OCI-LY7 (cell line): ENCODE measurements at places on chromosomes 1 and 21.
A peak's percentile ranks its signal among the peaks of the same experiment; 100 is the strongest.

DNA sequence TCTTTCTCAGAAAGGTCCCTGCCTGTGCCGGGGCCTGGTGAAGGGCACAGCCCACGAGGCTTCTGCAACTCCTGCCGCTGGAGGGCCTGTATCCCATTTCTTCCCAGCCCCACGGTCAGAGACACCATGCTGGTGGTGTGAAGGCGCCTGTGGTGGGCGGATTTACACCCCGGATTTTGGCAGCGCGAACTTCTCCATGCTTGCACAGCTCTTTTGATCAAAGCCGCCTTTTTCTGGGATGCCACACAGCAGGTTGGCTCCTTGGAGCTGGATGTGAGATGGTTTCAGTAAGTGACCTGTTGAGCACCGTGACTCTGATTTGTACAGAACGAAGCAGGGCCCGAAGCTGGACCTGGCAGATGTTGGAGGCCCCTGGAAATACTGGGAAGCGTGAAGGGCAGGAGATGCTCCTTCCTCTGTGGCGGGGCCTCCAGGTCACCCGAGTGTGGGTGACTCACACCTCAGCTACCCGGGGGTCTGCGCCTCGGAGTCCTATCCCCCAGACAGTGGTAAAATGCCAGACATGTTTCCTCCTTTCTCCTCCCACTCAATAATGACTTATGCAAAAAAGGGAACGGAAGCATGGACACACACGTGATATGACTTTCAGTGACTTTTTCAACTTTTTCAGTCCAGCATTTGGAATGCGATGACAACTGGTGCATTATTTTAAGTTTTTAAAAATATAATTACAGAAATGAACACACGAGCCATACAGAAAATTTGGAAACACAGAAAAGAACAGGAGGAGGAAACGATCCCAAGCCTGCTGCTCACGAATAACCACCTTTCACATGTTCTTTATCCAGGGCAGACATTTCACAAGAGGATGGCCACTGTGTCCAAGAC lies 9.0 kb downstream of the UMODL1 start:
- no peak for DNase-seq

GRCh38 chr21:42091899-42092508 lies 20.9 kb downstream of the UMODL1 start:
- DNase-seq: no peak

GRCh38 chr1:207174913-207175312 lies 70.9 kb downstream of the C4BPA start:
- DNase-seq: no peak

- no peak for DNase-seq
Observed at GRCh38 chr1:40310983-40311642, 6.0 kb downstream of the COL9A2 start.

- DNase-seq: no peak
Observed at GRCh38 chr1:230394134-230394533, 32.0 kb downstream of the PGBD5 start.

DNA sequence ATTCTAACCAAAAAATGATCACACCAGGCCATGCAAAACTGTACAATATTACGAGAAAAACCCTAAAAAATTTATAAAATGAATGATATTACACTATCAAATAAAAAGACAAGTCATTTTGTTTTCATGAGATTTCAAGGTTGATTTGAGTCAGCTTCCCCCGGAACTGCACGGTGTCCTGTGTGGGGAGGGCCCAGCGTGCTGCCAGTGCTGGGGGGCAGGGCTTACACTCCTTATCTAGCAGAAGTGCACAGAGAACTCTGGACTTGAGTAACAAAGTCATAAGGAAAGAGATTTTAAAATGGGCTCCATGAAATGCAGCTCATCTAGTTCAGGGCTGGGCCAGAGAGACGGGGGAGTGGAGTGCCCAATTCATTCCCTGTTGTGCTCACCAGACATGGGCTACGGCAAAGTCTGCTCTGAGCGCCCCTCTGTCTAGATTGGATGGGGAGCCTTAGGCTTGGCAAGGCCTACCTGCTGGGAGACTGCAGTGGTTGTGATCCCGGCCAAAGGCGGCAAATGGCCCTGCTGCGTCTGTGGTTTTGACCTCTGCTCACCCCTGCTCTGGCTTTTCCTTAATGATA lies 50.1 kb downstream of the COQ8A start:
- DNase-seq: no peak

DNA sequence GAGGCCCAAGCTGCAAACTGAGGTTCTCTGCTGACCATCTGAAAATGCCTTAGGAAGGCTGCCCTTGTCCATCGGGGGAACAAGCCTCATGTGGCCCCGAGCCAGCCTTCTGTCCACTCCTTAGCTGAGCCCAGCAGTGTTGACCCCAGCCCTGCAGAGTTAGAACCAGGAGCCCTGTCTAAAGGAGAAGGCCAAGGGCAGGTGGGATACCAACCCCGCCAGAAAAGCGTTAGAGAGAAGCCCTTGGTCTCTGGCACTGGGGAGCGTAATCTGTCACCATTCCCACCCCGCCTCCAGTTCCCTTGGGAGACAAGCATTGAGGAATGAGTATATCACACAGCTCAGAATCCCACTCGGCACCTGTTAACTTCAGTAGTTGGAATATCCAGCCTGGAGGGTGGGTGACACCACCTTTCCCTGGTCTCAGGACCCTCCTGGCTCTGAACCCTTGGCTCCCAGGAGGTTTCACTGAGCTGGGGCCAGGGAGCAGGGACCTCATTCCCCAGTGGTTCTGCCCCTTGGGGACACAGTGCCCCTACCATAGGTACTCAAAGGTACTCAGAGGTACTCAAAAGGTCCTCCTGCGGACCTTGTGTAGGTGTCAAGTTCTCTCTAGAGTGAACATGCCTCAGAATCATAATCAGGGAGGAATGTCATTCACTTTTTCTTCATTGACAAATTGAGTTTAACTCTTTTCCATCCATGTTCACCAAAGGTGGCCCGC lies 16.4 kb downstream of the ETS2 start:
- DNase-seq: no peak

DNA sequence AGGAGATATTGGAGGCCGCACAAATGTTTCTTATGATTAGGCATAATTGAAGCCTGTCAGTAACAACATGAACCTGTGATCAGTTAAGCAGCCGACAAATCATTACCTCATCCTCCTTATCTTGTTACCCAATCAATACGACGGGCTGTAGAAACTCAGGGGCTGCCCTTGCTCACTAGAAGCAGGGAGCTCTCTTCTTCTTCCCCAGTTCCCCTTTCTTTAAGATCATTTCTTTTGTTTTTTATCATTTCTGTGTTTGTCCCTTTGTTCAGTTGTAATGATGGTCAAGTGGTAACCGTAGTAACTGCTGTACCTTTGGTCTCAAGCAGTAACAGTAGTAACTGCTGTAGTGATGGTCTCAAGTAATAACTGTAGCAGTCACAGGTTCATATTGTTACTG lies 13.8 kb upstream of the FCGR2A start:
- no peak for DNase-seq

- no peak for DNase-seq
Observed at GRCh38 chr1:16173447-16174260, 17.8 kb upstream of the EPHA2 start.

- no peak for DNase-seq
Observed at GRCh38 chr1:19577036-19577435, 67.1 kb upstream of the NBL1 start.

- DNase-seq: no peak
Observed at GRCh38 chr1:65817891-65818290, 25.2 kb downstream of the PDE4B start.

- peak; percentile 20 for DNase-seq
Observed at GRCh38 chr21:17554679-17555465, 42.0 kb downstream of the CXADR start.

DNA sequence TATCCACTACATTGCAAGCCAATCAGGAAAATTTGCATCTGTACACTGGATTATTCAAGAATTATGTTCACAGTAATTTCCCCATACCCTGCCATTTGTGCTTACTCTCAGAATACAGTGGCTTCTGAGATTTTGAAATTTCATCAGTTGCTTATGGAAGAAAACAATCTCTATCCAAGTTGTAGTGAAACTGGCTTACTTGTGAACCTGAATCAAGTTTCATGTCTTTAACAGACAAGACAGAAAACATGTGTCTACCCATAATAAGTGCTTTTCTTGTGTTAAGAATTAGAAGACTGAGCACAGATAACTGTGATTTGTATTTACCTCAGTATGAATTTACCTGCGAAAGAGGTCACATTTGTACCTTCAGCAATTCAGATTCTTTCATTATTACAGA lies 672.7 kb upstream of the ADGRL2 start:
- no peak for DNase-seq

DNA sequence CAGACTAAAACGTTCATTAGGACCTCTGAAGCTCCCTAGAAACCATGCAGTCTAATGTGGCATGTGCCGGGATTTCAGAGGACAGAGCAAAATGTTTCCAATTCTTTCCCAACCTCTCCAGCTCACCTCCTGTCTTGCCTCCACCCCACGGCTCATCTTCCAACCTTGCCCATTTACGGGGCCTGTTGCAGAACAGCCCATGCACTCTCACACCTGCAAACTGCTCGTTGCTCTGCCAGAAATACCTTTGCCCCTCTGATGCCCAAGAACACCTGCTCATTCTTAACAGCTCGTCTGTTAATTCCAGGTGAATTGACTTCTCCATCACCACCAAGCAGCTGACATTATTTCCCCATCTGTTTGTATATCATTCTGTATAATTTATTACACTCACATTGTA lies 53.9 kb upstream of the LBR start:
- DNase-seq: peak; percentile 33

DNA sequence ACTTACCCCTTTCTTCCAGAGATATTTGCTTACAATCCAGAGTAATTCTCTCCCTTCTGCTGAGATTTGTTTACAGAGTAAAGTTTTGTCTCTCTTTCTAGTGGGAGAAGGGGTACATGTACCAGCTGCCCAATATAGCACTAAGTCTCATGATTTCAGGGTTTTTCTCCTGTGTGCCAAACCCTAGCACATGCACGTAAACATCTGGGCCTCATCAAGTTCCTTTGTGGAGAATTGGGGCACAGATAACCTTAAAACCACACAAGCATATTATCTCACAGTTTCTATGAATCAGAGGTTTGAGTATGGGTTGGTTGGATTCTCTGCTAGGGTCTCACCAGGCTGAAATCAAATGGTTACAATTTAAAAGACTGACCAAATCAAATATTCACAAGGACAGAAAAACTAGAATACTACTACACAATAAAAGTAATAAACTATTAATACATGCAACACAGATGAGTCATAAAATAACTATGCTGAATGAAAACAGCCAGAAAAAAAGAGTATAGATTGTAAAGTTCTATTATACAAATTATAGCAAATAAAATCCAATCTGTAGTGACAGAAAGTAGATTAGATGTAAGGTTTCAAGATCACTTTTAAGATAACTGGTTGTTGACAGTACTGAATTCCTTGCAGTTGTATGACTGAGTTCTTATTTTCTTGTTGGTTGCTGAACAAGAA lies 347.4 kb upstream of the PTBP2 start:
- no peak for DNase-seq

DNA sequence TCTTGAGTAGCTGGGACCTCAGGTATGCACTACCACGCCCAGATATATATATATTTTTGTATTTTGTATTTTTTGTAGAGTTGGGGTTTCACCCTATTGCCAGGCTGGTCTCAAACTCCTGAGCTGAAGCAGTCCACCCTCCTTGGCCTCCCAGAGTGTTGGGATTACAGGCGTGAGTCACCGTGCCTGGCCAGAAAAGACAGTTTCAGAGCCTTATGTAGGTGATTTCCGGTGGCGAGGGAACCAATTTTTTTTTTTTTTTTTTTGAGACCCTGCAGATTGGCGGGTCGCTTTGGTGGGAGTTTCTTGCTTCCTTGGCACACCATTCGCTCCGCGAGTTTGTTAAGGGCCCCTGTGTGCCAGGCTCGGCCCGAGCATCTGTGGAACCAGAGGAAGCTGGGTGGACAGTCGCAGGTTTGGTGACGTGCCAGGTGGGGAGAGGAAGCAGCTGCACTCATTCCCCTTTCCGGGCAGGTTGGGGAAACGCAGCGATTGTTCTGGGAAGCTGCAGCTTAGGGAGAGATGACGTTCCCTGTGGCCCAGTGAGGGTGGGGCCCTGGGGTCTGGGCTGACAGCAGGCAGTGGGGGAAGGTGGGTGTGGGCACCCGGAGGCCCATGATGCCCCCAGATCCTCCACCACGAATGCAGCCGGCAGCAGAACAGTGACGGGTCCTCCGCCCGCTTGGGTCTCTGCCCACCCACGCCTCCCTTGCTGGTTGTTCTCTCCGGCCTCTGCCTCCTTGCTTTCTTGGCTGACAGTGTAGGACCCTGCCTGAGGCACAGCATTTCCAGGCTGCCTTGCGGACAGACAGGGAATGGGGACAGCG lies 25.1 kb downstream of the SPSB1 start:
- DNase-seq: no peak

- DNase-seq: no peak
Observed at GRCh38 chr1:54772951-54773350, 8.6 kb upstream of the PARS2 start.

GRCh38 chr21:29578306-29578705 lies 279.6 kb downstream of the BACH1 start:
- no peak for DNase-seq

- no peak for DNase-seq
Observed at GRCh38 chr1:108033550-108033951, 68.6 kb upstream of the VAV3 start.

DNA sequence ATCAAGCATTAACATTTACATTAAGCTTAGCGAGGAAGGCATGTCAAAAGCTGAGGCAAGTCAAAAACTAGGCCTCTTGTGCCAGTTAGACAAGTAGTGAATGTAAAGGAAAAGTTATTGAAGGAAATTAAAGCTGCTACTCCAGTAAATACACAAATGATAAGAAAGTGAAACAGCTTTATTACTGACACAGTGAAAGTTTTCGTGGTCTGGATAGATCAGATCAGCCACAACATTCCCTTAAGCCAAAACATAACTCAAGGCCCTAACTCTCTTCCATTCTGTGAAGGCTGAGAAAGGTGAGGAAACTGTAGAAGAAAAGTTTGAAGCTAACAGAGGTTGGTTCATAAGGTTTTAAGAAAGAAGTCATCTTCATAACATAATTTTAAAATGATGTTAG lies 131.9 kb downstream of the VAV3 start:
- DNase-seq: no peak

GRCh38 chr1:10803971-10804820 lies 7.8 kb upstream of the CASZ1 start:
- no peak for DNase-seq

GRCh38 chr21:37227071-37228002 lies 39.8 kb downstream of the VPS26C start:
- no peak for DNase-seq

GRCh38 chr1:119683893-119684292 lies 27.8 kb upstream of the PHGDH start:
- DNase-seq: no peak

GRCh38 chr1:24483441-24483840 lies 19.2 kb upstream of the RCAN3 start:
- no peak for DNase-seq

- no peak for DNase-seq
Observed at GRCh38 chr1:5754817-5755551, 237.2 kb downstream of the NPHP4 start.

- no peak for DNase-seq
Observed at GRCh38 chr1:69426401-69426800, 141.3 kb upstream of the LRRC7 start.

GRCh38 chr1:56584910-56585528 lies 5.7 kb upstream of the PLPP3 start:
- peak; percentile 65 for DNase-seq
